CD4-positive, alpha-beta memory T cell (primary cell): ENCODE measurements at places on chromosomes 1 and 21. TPM values are rescaled to one million over a fixed set of nuclear protein-coding genes. Genes with fewer than 3 reads are reported as not detected.

- H3K27ac ChIP-seq, result no peak overlapping the region
- H3K36me3 ChIP-seq, result no peaks in the 10 kb centered on the region
- no peaks in the 10 kb centered on the region for H3K4me1 ChIP-seq
- H3K27me3 ChIP-seq, result no peaks in the 10 kb centered on the region
- H3K4me3 ChIP-seq, result no peak overlapping the region
These were observed 224.7 kb upstream of the KIAA0040 start for GRCh38 chr1:175417316-175417715.

DNA sequence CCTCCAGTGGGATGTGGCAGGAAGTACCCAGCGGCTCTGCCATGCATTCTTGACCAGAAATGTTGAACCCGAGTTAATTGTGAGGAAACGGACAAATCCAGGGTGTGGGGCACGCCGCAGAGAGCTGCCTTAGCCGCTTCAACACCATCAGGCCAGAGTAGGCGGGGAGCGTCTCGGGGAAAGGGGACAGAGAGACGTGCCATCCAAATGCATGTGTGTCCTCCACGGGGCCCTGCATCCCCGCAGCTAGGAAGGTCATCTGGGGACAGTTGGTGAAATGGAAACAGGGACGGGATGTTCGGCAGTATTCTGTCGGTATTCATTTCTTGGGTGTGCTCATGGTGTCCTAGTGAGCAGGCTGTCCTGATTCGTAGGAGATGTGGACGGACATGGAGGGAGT is 59.1 kb upstream of the TRAPPC10 start:
- H3K27ac ChIP-seq, result no peak overlapping the region
- no peaks in the 10 kb centered on the region for H3K27me3 ChIP-seq
- no peak for DNase-seq
- no peak overlapping the region for H3K4me3 ChIP-seq

DNA sequence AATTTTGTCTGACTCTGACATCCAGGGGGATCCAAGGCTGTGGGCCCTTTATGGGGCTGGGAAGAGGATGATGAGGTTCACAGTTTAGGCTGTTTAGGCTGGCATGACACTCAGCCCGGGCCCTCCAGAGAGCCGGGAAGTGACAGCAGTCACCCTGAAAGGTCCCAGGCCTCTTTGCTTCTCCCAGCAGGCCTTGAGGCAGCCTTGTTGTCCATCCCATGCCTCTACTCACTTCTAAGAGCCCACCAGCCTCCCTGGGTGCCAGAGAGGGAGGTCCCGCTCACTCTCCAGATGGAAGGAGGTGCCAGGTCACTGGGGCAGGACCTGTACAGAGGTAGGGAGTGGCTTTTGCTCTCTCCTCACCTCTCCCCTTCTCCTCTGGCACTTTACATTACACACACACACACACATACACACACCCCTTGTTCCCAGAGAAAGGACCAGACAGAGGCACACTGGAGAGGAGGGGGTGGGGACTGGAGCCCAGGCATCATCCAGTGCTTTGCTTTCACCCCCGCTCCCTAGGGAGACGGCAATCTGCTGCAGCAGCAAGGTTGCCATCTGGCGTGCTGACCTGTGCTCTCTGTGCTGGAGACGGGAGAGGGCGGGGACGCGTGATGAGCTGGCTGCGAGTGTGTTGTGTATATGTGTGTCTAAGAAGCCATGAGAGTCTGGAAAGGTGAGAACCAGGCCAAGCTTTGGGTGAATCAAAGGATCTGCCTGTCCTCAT is 4.6 kb downstream of the KLHDC8A start:
- DNase-seq, result no peak
- H3K4me1 ChIP-seq, result no peaks in the 10 kb centered on the region
- no peaks in the 10 kb centered on the region for H3K36me3 ChIP-seq
- H3K27me3 ChIP-seq, result no peaks in the 10 kb centered on the region
- no peak overlapping the region for H3K27ac ChIP-seq

DNA sequence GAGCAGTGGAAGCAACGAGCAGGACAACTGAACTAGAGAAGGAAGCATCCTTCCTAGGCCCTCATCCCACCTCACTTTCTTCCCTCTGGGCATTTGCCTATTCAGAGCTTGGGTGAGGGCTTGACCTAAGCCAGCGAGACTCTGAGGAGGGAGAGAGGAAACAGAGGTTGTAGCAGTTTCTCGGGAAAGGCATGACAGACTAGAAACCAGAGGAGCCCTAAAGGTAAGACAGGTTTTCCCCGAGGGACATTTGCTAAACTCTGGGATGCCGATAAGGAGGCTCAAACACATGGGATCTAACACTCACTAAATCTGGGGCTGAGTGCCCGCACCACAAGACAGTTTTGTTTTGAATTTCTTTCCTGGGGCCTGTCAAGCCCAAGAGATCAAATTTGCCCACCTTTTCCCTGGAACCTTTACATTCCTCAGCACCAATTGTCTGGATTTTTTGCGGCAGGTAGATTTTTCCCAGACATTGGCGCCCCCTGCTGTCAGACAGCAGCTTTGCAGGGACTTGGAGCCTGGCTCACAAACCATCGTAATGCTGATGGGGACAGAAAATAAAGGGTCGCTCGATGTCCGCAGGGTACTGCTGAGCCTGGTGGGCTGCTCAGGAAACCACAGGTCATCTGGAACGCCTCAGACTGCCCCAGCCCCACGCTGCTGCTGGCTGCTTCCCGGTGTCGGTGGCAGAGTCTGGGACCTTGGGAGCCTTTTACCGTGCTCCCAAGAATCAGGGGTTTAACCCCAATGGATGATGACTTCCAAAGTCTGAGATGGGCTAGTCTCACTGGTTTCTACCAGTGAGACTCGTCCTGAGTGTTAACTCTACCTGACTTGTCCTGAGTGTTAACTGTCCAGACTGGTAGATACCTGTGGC is 23.4 kb upstream of the TSPAN2 start:
- DNase-seq, result no peak
- no peaks in the 10 kb centered on the region for H3K27me3 ChIP-seq
- peaks cover 18% of the 10 kb centered on the region for H3K4me1 ChIP-seq
- H3K27ac ChIP-seq, result no peak overlapping the region

DNA sequence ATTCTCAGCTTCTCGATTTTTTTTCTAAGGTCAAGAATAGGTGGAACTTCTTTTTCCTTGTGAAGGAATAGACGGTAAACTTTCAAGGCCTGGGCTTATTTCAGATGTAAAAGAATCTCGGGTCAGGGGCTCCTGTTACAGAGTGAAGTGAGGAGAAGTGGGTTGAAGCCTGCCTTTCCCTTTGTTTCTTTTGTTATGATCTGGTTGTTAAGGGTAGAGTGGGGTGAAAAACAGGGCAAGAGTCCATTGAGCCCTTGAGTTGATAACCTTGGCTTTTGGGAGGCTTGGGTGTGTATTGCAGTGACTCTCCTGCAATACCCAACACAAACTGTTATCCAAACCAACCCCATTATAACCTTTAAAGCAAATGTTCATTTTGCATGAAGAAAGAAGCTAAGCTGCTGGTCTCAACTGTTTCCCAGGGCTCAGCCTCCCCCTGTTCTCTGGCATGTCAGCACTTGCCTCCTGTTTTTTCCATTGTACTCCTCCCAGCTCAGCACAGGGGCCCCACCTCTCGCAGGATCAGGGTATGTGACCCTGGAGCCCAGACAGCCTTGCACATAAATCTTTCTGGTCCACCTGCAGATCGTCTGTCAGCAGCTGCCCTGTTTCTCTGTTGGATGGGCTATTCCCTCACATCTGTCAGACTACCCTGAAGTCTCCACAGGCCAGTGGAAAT is 102.4 kb downstream of the CACHD1 start:
- DNase-seq, result no peak
- H3K4me1 ChIP-seq, result no peaks in the 10 kb centered on the region
- no peak overlapping the region for H3K27ac ChIP-seq
- no peaks in the 10 kb centered on the region for H3K36me3 ChIP-seq
- H3K27me3 ChIP-seq, result no peaks in the 10 kb centered on the region
- no peak overlapping the region for H3K4me3 ChIP-seq

DNA sequence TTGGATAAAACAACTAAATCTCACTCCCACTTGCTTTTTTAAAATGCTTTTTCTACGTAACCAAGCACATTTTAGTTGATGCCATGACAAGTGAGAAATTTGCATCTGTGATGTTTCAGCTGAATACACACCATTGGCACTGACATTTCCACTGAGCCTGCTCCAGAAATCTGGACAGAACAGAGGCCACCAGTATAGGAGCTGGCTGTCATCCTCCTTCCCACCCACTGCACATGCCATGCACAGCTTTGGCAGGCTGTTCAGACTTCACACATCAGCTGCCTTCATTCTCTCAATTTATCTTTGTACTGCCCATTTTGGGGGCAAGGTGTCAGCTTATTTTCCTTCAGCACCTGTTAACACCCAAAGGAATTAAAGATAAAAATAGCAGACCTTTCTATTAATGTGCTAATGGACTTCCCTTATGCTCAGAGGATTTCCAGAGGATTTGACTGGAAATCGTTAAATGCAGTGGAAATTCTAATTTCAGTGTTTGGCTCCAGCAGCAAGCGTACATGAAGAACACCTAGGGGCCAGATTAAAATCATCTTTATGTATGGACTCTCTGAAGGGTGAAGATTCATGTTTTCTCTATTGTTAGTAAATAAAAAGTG is 12.9 kb upstream of the PODN start:
- no peaks in the 10 kb centered on the region for H3K4me1 ChIP-seq
- H3K27me3 ChIP-seq, result no peaks in the 10 kb centered on the region
- no peak for DNase-seq
- H3K36me3 ChIP-seq, result peaks cover 16% of the 10 kb centered on the region
- no peak overlapping the region for H3K27ac ChIP-seq
- no peak overlapping the region for H3K4me3 ChIP-seq

- no peak overlapping the region for H3K4me3 ChIP-seq
- H3K4me1 ChIP-seq, result no peaks in the 10 kb centered on the region
- H3K36me3 ChIP-seq, result no peaks in the 10 kb centered on the region
- DNase-seq, result no peak
- H3K27ac ChIP-seq, result no peak overlapping the region
These were observed 1.1 kb downstream of the TFF2 start for GRCh38 chr21:42349420-42350317.

GRCh38 chr1:23403735-23404486 is 20.6 kb downstream of the TCEA3 start:
- H3K4me1 ChIP-seq, result peaks cover 11% of the 10 kb centered on the region
- DNase-seq, result peak; percentile 69
- H3K27ac ChIP-seq, result no peak overlapping the region
- no peaks in the 10 kb centered on the region for H3K27me3 ChIP-seq
- no peak overlapping the region for H3K4me3 ChIP-seq

DNA sequence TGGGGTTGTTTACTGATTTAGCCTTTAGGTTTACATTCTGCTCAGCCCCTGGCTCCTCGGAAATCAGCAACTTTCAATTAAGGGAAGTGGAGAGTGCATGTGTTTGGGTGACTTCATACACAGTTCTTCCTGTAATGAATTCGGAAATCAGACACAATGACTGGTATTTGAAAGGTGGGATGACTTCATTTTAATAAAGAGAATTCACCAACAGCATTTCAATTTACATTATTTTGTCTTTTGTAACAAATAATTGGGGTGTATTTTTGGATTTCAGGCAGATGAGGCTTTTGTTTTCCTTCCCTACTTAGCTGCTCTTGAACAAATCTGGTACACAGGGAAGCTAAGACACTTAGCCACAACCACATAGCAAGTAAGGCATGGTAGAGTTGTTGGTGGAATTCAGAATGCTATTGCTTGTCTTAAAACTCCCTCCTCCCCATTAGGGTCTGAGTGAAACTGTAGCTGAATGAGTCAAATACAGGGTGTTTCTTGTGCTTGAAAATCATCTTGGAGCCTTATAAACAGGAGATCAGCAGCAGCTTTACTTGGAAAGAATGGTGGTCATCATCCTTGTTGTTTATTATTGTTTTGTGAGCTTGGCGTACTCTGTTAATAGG is 917 bp downstream of the STX12 start:
- H3K4me3 ChIP-seq, result peak overlapping the region; percentile 80
- no peaks in the 10 kb centered on the region for H3K36me3 ChIP-seq
- no peak for DNase-seq
- peak overlapping the region; percentile 87 for H3K27ac ChIP-seq

DNA sequence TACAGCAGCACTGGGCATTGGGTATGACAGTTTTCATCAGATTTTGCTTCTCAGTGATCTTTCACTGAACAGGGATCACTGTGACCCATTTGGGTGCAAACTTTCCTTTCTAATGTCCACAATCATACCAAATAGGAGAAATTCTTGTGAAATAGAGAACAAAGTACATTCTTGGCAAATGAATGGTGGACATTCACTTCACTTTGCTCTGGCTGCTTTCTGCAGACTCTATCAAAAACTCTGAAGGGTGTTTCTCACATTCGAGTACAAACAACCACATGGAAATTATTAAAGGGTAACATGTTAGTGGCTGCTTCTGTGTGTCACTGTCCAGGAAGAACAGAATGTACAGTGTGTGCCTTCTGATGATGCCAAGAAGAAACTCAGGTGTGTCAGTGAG is 61.9 kb upstream of the ADAM30 start:
- no peak for DNase-seq
- no peak overlapping the region for H3K4me3 ChIP-seq
- no peak overlapping the region for H3K27ac ChIP-seq
- H3K36me3 ChIP-seq, result peaks cover 15% of the 10 kb centered on the region

DNA sequence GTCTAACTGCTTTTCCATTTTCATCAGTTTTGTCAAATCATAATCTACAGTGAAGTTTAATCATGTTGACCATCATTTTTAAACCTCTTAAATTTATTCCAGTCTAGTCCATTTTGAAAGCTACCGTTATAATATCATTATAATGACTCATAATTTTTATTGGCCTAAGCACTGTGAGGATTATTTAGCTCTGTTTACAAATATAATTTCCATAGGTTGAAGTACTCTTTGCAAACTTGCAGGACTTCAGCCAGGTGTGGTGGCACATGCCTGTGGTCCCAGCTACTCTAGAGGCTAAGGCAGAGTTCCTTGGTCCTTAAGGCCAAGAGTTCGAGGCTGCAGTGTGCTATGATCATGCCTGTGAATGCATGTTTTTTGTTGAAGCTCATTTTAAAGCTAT is 54.3 kb downstream of the MAP3K21 start:
- H3K27me3 ChIP-seq, result no peaks in the 10 kb centered on the region
- no peak overlapping the region for H3K27ac ChIP-seq
- no peaks in the 10 kb centered on the region for H3K36me3 ChIP-seq
- H3K4me3 ChIP-seq, result no peak overlapping the region
- no peaks in the 10 kb centered on the region for H3K4me1 ChIP-seq

GRCh38 chr1:78839704-78840277 is 166.7 kb downstream of the ADGRL4 start:
- H3K4me3 ChIP-seq, result no peak overlapping the region
- peaks cover 7% of the 10 kb centered on the region for H3K4me1 ChIP-seq
- no peaks in the 10 kb centered on the region for H3K36me3 ChIP-seq
- DNase-seq, result no peak

DNA sequence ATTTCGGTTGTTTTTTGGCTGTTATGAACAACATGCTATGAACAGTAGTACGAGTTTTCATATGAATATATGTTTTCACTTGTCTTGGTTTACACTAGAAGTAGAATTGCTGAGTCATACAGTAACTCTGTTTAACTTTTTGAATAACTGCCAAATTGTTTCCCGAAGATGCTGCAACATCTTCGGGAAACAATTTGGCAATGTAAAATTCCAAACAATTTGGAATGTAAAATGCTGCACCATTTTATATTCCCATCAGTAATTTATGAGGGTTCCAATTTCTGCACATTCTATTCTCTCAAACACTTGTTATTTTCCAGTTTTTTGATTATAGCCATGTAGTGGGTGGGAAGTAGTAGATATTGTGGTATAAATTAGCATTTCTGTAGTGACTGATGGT is 11.6 kb downstream of the PCBP3 start:
- H3K27ac ChIP-seq, result no peak overlapping the region
- H3K36me3 ChIP-seq, result no peaks in the 10 kb centered on the region
- no peak overlapping the region for H3K4me3 ChIP-seq

The HES5 gene
- total RNA-seq, result not detected

The INKA2 gene
- 2.4 TPM for total RNA-seq

The OR2L3 gene
- 0.17 TPM for total RNA-seq

The TMCO2 gene
- total RNA-seq, result 0.47 TPM

The HSD3B2 gene
- not detected for total RNA-seq

The OR2T35 gene
- not detected for total RNA-seq

The NBPF15 gene
- total RNA-seq, result 184 TPM
